EH (cell line): ENCODE measurements at places on chromosomes 6 and 20.

- DNase-seq = no peak
Measured at GRCh38 chr20:58449681-58450221, 60.7 kb downstream of the VAPB start.

DNA sequence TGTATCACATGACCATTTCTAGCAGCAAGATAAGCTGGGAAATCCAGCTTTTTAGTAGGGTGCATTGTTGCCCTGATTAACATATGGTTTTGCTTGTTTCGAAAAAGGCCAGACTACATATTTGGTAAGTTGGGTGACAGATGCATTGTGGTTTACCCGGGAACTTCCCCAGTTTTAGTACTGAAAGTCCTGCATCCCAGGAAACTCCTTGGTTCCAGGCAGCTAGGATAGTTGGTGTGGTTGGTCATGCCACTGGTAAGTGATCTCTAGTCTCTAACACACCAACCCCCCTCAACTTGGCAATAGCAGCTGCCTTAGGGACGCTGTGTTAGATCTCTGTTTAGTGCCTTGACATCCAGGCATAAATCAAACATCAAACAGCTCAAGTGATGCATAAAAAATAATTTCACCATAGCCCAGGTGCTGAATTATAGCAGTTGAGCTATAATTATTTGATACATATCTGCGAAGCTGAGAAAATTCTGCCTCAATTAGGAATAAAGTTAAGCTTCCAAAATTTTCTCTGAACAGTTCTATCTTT is 216.5 kb downstream of the TFAP2C start:
- DNase-seq = no peak

GRCh38 chr6:90369024-90369519 is 72.4 kb upstream of the BACH2 start:
- peak; percentile 100 for DNase-seq

- DNase-seq = no peak
Measured at GRCh38 chr6:44933108-44933507, 395.0 kb upstream of the RUNX2 start.

- DNase-seq = no peak
Measured at GRCh38 chr6:168671028-168671862, 230.3 kb downstream of the SMOC2 start.

DNA sequence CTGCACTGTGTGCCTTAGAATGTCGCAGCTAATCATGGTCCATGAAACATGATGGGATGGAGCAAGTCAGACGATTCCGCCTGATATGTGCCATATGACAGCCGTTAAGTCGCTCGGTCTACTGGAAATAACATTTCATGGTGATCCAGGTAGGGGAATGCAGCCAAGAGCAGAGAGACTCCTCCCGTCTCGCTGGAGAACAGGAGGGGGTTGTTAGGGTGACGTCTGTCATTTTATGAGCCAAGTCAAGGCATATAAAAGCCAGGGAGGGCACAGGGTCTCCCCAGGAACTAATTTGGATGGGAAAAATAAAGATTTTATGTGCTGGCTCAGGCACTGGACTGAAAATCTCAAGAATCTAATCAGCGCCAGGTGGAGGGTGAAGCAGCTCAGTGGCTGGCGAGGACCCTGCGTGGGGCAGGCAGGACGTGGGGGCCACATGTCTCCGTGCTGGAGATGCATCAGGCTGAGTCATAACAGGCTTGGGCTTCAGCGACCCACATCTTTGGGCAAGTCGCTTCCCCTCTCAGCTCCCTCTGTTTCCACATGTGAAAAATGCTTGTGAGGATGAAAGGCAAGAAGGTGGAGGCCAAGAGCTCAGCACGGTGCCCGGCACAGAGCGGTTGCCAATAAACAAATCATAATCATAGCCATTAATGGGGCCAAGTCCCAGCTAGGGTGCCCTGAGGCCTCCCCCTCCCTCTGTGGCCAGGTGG is 234.6 kb downstream of the ANKRD60 start:
- peak; percentile 38 for DNase-seq

- no peak for DNase-seq
Measured at GRCh38 chr6:143607974-143608373, 69.8 kb upstream of the PHACTR2 start.

DNA sequence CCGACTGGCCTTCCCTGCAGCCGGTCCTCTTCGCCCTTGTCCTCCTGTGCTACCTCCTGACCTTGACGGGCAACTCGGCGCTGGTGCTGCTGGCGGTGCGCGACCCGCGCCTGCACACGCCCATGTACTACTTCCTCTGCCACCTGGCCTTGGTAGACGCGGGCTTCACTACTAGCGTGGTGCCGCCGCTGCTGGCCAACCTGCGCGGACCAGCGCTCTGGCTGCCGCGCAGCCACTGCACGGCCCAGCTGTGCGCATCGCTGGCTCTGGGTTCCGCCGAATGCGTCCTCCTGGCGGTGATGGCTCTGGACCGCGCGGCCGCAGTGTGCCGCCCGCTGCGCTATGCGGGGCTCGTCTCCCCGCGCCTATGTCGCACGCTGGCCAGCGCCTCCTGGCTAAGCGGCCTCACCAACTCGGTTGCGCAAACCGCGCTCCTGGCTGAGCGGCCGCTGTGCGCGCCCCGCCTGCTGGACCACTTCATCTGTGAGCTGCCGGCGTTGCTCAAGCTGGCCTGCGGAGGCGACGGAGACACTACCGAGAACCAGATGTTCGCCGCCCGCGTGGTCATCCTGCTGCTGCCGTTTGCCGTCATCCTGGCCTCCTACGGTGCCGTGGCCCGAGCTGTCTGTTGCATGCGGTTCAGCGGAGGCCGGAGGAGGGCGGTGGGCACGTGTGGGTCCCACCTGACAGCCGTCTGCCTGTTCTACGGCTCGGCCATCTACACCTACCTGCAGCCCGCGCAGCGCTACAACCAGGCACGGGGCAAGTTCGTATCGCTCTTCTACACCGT is 6.1 kb downstream of the UBD start:
- peak; percentile 16 for DNase-seq

- peak; percentile 45 for DNase-seq
Measured at GRCh38 chr6:56227071-56227879, 20.1 kb downstream of the COL21A1 start.

DNA sequence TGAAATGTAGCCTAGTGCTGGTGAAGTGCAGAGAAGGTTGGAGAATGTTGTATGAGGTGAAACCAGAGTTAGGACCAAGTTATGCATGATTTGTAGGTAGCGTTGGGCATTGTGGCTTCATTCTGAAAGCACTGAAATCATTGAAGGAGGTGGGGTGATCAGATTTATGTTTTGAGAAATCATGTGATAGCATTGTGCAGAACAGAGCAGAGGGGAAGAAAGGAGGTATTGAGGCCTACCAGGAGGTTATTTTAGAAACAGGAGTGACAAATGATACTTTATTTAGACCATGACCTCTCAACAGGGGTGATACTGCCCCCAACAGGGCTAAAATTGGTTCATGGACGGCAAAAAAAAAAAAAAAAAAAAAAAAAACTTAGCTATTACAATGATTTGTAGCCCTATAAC is 15.6 kb upstream of the HMGN3 start:
- peak; percentile 8 for DNase-seq

GRCh38 chr6:5215799-5216198 is 45.0 kb downstream of the LYRM4 start:
- DNase-seq = no peak

DNA sequence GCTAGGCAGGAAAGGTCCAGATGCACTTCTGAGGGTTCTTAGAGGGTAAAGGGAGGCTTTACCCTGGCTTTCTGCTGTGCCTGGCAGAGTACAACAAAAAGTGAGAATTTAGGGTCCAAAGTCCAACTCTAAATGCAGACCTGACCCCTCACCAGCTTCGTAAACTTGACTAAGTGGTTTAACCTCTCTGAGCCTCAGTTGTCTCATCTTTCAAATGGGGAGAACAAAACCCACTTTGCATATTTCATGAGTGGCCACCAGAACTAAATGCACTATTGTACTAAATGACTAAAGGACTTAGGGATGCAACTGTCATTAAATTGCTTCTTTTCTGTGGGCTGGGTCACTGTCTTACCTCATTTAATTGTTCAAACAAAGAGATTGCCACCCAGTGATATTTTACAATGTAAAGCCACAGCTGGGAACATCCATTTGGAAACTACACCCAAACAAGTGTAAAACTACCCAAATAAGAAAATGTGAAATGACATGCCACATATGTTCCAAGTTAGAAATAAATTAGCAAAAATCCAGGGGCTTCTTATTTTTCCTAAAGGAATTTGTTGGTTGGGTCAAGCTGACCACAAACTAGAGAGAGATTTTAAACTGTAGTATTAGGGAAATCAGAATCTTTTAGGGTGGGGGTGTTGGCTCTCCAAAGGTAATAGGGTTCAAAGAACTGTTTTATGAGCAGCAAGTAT is 48.3 kb upstream of the RIN2 start:
- DNase-seq = no peak

GRCh38 chr6:84766799-84767525 is 2.6 kb upstream of the TBX18 start:
- no peak for DNase-seq

DNA sequence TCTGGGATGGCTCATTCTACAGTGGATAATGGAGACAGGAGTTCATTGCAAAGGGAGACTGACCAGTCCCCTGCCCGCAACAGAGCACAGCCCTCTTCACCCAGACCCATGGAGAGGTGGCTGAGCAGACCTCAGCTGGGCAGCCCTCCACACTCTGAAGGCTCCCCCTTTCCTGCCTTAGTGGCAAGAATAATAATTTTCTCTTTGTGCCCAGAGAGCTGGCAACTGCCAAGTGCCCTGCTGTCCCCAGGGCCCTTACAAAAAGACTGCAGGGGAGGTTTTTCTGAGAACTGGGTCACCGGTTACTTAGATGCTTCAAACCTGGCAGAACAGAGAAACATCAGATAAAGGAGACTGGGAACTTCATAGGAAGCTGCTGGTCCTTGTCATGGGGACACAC is 35.4 kb upstream of the ZNFX1 start:
- DNase-seq = no peak

GRCh38 chr6:30121446-30122366 is 8.8 kb upstream of the TRIM31 start:
- DNase-seq = no peak

DNA sequence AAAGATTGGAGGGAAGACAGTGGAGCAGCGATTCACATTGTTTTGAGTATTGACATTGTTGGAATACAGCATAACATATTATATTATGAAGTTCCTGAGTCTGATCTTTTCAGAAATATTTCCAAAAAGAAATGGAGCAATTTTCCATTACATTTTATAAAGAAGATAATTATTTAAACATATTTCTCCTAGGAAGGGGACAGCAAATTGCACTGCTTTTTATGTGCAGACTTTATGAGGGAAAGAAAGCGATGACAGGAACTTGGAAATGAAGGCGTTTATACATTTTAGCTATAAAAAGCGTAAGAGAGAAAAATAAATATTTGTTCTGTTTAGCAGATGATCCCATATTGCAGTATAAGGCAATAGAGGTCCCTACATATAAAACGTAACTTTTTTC is 117.0 kb upstream of the EDN1 start:
- no peak for DNase-seq

DNA sequence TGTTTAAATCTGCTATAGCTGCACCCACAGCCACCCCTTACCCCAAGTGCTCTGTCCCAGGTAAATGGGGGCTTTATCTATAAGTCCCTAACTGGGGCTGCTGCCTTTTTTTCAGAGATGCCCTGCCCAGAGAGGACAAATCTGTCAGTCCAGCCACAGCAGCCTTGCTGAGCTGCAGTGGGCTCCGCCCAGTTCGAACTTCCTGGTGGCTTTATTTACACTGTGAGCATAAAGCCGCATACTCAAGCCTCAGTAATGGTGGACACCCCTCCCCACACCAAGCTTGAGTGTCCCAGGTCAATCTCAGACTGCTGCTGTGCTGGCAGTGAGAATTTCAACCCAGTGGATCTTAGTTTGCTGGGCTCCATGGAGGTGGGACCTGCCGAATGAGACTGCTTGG is 505.2 kb downstream of the CBLN4 start:
- DNase-seq = no peak

GRCh38 chr6:133806382-133807140 is 82.4 kb upstream of the TCF21 start:
- no peak for DNase-seq

- DNase-seq = peak; percentile 49
Measured at GRCh38 chr20:17226410-17227218, at the start of gene PCSK2. Gene PCSK2, plus strand, starts transcription at chr20:17227040. Its CDS starts 266 bp downstream, at chr20:17227306.

DNA sequence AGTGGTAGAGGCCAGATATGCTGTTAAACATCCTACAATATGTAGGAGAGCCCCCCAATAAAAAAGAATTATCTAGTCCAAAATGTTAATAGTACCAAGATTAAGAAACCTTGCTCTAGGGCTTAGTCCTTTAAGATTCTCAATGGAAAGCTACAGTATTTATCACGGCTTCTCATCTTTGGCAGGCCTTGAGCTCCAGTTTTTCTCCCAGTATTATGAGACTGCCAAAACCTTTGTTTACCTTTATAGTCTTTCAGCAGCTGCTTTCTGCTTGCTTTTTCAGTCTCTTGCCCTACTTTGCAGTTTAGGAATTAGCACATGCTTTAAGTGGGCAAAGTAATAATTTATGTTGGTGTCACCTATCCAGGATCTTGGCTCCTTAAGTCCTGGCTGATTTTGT is 59.7 kb downstream of the NHLRC1 start:
- DNase-seq = no peak

GRCh38 chr6:30763618-30764489 is 19.5 kb upstream of the IER3 start:
- DNase-seq = peak; percentile 77

DNA sequence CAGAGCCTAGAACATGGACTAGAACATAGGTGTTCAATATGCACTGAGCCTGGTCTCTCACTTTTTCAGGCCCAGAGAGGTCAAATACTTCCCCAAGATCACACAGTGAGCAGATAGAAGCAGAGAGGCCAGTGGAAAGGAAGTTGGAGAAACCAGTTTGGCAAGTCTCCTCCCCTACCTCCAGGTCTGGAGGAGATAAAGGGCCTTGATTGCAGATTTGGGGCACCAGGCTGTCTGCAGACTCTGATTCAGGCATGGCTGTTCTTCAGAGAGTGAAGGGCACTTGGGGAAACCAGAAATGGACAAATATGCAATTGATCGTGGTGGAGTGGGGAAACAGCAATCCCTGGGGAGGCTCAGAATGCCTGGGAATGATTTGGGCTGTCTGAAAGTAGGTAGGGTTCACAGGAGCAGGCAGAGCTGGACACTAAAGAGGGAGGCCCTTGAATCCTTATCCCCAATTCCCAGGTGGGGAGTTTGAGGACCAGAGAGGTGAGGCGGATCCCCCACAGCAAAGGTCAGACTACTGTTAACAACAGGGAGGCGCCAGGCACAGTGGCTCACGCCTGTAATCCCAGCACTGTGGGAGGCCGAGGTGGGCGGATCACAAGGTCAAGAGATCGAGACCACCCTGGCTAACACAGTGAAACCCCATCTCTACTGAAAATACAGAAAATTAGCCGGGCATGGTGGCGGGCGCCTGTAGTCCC is 2.3 kb downstream of the PEDS1 start:
- DNase-seq = no peak
